Activated CD4-positive, CD25-positive, alpha-beta regulatory T cell treated with anti-CD3 and anti-CD28 coated beads, Interleukin-2, amount 50 U/mL, for 24 hours (primary cell): ENCODE measurements at places on chromosomes 5 and 9.

GRCh38 chr5:172175263-172175719, 12.7 kb downstream of the STK10 start:
- peak; percentile 84 for ATAC-seq

DNA sequence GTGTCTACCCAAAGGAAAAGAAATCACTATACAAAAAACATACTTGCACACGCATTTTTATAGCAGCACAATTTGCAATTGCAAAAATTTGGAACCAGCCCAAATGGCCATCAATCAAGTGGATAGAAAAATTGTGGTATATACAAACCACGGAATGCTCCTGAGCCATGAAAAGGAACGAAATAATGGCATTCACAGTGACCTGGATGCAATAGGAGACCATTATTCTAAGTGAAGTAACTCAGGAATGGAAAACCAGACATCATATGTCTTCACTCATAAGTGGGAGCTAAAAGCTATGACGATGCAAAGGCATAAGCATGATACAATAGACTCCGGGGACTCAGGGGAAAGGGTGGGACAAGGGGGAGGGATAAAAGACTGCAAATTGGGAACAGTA, 78.4 kb downstream of the ENC1 start:
- ATAC-seq, result no peak

DNA sequence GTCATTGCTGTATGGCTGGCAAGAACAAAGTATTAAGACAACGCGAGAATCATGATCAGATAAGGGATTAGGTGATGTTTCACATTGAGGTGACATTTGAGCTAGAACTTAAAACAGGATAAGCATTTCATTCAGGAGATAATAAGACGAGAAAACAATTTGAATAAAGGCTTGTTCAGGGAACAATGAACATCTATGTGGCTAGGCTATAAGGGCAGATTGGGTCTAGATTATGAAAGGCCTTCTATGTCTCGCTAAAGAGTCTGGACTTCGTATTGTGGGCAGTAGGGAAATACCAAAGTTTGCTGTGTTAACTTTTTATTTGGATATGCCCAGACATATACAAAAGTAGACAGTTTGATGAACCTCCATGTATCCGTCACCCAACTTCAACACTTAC, 6.9 kb downstream of the MRPL22 start:
- ATAC-seq, result no peak

- no peak for ATAC-seq
Observed at GRCh38 chr9:8158574-8158973, 359.0 kb upstream of the DMAC1 start.

- ATAC-seq, result no peak
Observed at GRCh38 chr9:138050472-138051330, 173.1 kb downstream of the CACNA1B start.

DNA sequence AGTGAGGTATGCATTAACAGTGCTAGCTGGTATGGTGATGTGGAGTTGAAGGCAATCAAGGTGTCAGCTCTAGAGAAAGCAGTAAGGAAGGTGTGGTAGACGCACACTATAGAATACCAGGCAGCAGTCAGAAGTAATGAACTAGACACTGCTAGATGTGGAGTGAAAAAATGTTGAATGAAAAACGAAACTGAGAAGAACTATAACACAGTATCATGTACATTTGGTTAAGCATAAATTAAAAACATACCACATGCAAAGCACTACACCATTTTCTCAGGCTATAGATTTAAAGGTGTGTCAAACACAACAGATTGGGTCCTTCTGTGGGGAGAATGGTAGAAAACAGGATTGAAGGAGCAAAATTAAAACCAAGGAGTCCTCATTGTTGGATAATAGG, 15.4 kb downstream of the ZNF622 start:
- no peak for ATAC-seq

DNA sequence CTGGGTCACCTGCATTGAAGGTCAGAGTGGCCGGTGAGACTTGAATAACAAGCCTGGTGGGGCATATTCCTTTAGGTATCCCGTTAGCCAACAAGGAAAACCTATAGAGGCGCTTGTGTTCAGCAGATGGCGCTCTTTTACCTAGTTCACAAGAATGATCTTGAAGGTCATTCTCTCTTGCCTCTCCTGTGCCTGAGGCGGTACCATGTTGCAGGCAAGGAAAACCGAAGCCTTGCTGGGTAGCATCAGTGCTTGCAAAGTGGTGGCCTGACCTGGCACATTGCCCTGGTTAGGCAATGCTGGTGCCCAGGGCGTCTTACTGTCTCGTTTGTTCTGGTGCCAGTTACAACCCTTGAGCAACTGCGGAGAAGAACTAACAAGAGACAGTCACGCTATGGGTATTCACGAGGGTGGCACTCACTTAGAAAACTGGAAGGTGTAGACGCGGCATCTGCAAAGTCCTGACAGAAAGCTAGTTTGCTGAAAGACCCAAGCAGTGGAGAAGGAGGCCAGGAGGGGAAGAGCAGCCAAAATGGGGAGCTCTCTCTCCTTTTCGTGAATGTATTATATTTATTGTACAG, 56.7 kb downstream of the AOPEP start:
- peak; percentile 30 for ATAC-seq

GRCh38 chr9:93290495-93291434, 106.8 kb downstream of the WNK2 start:
- no peak for ATAC-seq

GRCh38 chr9:468766-469426, 254.2 kb downstream of the DOCK8 start:
- ATAC-seq, result no peak

DNA sequence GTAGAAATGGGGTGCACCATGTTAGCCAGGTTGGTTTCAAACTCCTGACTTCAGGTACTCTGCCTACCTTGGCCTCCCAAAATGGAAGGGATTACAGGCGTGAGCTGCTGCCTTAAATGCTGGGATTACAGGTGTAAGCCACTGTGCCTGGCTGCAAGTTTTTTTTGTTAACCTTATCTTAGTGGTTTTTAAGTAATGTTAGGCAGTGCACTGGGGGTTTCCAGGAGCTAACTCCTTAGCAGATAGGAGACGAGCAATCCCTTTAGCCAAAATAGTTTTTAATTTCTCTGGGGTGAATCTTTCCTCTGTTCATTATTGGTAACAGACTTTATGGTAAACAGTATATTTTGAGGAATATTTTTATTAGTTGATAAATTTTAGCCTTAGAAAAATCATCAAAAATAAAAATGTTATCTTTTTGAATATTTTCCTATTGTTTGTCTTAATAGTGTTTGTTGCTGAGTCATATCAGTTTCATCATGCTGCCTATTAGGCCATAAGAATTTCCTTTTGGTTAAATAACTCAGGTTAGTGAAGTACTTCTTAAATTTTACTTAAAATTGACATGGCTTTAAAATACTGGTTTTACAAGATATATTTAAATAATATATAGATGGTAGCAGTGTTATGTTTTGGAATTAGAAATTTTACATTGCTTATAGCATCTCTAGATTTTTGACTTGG, 37.9 kb downstream of the LMNB1 start:
- ATAC-seq, result no peak

GRCh38 chr9:5947912-5948311, 57.2 kb downstream of the MLANA start:
- no peak for ATAC-seq

DNA sequence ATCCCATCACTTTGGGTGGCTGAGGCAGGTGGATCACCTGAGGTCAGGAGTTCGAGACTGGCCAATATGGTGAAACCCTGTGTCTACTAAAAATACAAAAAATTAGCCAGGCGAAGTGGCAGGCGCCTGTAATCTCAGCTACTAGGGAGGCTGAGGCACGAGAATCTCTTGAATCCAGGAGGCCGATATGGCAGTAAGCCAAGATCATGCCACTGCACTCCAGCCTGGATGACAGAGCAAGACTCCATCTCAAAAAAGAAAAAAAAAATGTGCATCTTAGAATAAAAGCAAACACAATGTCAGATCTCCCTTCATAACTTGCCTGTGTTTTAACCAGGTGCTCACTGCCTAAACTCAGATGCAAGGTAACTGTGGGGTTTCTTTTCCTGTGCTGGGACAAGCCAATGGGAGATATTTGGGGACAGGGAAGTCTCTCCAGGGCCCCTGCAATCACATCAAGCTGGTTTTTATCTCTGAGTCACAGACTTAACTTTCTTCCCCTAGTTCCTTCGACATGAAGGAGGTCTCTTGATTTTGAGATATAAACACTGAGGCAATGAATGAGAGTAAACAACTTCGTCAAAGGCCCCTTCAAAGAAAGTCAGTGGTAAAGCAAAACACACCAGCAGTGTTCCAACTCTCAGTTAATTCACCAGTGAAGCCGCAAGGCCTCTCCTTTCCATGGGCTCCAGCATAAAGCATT, 99.1 kb downstream of the SNX18 start:
- no peak for ATAC-seq

- no peak for ATAC-seq
Observed at GRCh38 chr5:160347448-160347847, 23.0 kb downstream of the C1QTNF2 start.

- ATAC-seq, result no peak
Observed at GRCh38 chr9:128457207-128457606, 1.4 kb downstream of the ODF2 start.

GRCh38 chr5:81537905-81538547, 144.1 kb upstream of the ACOT12 start:
- ATAC-seq, result no peak
